ENCODE measurements at places on chromosomes 12 and 14.

DNA sequence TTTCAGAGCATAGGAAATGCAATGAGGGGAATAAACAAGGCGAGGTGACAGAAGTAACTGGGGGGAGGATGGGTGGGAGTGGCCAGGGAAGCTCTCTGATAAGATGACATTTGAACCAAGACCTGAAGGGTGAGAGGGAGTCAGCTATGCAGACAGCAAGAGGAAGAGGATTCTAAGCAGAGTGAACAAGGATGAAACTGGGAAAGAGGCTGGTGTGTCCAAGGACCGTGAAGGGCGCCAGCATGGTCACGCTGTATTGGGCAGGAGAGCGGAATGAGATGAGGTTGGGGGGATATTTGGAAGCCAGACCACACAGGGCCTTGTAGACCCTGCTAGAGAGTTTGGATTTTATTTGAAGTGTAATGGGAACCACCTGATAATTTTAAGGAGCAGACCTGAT lies 10.5 kb upstream of the PPP1R1A start:
- peak; percentile 15 for DNase-seq

DNA sequence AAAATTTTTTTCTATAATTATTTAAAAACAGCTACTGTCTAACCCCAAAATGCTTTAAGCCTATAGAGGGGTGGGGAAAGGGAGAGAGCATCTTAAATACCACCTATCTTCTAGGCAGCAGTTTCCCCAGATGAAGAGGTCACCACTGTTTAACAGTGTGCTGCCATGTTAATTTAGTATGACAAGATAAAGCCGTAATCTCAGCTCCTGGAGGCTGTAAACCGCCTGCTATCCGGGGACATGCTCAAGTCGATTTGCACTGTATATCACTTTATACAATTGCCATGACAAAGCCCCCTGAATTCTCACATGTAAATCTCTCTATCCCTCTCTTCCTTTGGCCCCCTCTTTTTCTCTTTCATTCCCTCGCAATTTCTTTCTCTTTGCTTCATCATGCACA lies 68.5 kb downstream of the SOX5 start:
- DNase-seq = no peak

- DNase-seq = no peak
Measured at GRCh38 chr14:64954491-64955240, 12.1 kb upstream of the GPX2 start.

- no peak for DNase-seq
Measured at GRCh38 chr12:62800707-62801400, 134.1 kb downstream of the PPM1H start.

GRCh38 chr12:24595652-24596235 lies 353.2 kb downstream of the BCAT1 start:
- DNase-seq = no peak

- no peak for DNase-seq
Measured at GRCh38 chr12:1656902-1657301, 27.9 kb downstream of the WNT5B start.

DNA sequence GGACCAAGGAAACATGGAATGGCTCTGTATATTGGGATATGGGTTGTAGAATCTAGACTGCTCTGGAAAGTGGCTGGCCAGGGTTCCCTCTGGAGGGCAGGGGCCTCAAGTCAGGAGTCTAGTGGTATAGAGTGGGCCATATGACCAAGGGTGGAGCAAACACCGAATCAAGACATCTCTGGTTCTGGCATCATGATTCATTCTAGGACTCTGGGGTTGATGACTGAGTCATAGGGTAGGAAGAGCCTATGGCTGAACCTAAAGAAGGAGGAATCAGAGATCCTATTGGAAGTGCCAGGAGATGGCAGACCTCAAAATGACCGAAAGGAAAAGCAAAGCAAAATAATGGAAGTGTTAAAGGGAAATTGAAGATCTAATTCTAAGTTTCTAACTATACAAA lies 356.4 kb upstream of the PRICKLE1 start:
- no peak for DNase-seq

DNA sequence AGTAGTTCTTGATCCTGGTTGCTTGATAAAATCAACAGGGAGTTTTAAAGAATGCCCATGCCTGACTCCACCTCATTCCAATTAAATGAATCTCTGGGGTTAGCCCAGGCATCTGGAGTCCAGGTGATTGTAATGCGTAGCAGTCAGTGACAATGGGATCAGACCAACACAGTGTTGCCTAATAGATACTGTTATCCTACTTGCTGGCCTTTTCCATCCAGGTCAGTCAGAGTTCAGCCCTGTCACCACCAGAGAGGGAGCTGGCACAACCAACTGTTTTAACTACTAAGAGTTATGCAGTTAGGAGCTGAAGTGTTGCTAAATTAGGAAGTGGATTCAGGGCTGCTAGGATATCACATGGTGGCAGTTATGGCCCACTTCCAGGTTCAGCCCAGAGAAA lies 107.1 kb downstream of the GPR135 start:
- peak; percentile 48 for DNase-seq

DNA sequence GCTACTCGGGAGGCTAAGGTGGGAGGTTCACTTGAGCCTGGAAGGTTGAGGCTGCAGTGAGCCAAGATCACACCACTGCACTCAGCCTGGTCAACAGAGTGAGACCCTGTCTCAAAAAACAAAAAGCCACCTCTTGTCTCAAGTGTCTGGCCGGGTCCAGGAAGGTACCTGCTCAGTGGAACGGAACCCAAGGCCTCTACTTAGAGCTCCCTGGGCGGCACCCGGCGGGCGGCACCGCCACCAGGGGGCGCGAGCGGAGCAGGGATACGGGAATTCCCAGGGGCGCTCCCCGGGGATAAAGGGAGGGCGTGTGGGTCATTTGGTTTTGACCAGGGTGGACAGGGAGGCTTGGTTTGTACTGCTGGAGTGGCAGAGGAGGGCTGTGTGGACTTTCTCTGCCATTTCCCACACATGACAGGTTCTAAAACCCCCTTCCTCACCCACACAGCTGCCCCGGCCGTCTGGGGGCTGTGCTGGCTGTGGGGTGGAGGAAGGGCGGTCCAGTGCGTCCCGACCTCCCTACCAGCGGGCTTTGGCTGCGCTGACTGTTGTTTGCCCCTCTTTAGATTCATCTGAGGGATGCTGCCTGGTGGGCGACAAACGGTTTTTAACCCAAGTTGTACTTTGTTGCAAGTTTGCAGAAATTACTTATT lies 91.4 kb downstream of the SETD3 start:
- no peak for DNase-seq

DNA sequence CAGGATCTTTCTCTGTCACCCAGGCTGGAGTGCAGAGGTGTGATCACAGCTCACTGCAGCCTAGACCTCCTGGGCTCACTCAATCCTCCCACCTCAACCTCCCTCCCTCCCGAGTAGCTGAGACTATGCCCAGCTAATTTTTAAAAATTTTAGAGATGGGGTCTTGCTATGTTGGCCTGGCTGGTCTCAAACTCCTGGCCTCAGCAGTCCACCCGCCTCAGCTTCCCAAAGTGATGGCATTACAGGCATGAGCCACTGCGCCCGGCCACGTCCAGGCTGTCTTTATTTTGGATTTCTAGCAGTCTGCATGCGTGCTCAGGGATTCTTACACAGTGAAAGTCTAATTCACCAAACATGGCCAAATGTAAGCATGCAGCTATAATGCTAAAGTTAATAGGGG lies 17.8 kb downstream of the SLC8B1 start:
- no peak for DNase-seq

DNA sequence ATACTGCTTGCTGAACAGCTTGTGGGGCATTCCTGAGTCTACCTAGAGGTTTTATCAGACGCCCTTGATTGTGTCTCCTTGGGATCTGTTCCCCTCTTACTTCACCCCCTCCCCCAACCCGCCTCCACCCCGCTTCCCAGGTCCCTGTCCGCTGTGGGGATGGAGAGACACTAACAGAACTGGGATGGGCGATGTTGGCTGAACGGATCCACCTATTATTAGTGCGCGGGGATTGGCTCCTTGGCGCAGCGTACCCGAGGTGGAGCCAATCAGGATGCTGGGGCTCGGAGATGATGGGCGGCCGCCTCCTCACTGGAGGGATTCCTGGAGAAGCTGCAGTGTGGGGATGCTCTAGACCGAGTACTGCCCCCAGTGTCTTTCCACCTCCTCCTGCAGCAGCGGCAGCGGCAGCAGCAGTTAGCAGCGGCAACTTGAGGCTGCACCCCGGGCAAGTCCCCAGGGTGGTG lies at the start of gene SYT1:
TSS of gene SYT1 (plus strand) at position 372 of the 467 bp plus-strand sequence.
- DNase-seq = no peak

DNA sequence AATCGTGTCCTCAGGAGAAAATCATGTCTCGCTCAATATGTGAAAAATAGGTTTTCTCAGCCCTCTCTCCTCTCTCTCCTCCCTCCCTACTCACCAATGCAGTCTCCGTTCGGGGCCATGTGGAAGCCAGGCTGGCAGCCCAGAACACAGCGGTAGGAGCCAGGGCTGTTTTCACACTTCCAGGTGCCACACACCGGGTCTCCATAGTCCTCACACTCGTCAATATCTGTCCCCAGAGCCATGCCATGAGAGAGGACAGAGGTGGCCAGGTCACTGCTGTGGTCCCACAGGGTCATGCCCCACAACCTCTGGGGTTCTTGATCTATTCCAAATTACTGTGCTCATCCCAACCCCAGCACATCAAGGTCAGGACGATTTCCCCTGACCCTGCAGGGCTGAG lies 13.5 kb downstream of the ISCA2 start:
- peak; percentile 8 for DNase-seq

GRCh38 chr12:11771356-11771755 lies 121.9 kb downstream of the ETV6 start:
- no peak for DNase-seq

DNA sequence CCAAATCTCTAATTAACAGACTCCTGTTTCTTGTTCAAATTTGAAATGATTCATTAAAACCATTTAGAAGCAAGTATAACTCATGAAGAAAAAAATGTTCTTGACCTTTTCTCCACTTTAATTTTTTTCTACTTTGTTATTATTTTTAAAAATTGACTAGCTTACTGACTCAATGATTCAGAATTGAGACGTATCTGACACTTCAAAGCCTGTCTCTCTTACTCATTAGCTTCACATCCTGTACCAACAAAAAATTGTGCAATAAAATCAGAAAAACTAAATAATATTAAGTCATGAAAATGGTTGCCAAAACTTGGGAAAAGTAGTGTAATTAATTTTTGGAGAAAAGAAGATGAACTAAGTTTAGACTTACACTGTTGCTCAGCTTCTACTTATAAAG lies 331.2 kb downstream of the SLC16A7 start:
- no peak for DNase-seq

DNA sequence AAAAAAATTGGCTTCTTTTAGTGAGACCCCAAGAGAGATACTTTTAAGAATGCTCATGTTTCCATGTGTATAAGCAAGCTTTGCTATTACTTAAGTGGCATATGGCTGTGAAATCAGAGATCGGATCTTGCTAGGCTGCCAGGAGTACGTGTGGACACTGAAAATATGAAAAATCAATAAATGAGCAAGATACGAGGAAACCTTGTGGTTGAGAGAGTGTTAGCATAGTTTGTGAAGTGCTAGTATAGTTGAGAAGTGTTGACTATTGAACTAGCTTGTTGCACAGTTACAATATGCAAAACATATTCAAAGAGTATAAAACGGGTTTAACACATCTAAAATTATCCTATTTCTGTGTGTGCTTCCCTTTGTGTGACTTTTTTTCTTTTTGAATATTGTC lies 230.9 kb upstream of the NOVA1 start:
- no peak for DNase-seq

GRCh38 chr12:11621797-11622423 lies 27.6 kb upstream of the ETV6 start:
- DNase-seq = no peak

GRCh38 chr12:124956571-124956970 lies 32.4 kb downstream of the DHX37 start:
- DNase-seq = no peak

DNA sequence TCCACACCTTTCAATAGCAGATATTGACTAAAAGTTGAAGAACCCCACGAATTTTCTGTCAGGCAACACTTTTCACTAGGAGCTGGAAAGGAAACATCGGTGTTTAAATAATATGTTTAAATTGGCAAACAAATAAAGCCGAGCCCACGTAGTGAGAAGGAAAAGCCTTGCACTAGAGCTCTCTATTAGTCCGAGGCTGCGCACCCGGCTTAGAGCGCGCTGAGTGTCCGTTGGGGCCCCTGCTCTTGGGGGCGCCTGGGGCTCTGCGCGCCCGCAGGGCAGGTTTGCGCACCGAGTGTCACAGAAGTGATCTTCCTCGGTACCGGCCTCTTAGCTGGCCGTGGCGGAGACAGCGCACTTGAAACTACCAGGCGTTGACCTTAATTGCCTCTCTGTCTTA lies 6.4 kb downstream of the TTC6 start:
- no peak for DNase-seq

DNA sequence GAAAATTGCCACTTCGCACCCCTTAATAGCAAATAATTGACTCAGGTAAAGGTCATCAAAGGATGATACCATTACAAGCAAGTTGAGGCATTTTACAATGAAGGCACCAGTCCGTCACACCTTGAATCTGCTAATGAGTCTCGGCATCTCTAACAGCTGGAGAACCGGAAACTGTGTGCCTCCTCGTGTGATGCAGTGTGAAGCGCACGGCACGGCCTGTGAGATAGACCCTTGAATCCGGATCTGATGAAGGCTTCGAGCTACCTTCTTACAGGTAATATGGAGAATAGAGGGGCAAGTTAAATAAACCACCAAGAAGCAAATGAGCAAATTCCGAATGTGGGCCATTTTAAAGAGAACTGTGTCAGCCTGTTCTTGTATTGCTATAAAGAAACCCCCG lies 19.8 kb upstream of the TUBA1A start:
- no peak for DNase-seq

- no peak for DNase-seq
Measured at GRCh38 chr12:111720457-111720856, 34.6 kb downstream of the ACAD10 start.

DNA sequence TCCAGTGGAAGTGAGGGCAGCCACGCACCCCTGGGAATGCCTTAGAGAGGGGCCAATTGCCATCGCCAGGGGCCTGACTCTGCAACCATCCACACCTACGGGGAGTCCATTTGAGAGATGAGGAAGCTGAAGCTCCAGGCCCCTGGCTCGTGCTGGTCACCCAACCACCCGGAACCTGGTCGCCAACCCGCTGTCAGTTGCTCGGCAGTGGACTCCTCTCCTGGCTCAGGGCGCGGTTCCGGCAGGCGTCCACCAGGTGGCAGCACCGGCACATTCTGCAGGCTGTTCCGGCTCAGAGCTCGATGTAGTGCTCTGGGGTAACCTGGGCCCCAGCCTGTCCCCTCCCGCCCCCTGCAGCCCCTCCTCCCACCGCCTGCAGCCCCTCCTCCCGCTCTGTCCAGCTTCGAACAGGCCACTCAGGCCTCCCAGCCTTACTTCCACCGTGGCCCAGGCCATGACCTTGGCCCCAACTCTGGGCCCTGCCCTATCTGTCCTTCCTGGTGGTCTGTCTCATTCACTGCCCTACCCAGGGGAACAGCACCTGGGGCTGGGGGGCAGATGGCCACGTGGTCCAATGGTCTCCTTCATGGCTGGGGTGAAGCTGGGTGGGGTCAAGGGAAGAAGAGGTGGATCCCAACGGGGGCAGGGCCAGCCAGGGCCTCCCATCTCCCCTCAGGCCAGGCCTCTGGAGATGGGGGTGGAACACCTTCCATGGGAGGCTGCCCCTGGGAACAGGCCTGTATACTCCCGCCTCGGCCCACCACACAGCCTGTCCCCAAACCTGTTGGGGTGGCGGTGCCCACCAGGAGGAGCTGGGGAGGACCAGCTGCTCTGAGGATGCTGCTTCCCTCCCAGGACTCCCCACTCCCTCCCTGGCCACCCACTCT lies 15.7 kb downstream of the SIVA1 start:
- peak; percentile 87 for DNase-seq

All from tibial artery (tissue), 4 donors.